Psoas muscle (tissue), 8 donors: ENCODE measurements at places on chromosomes 6 and 20.

GRCh38 chr6:48996461-48997119 lies 466.5 kb downstream of the MMUT start:
- DNase-seq = no peak

DNA sequence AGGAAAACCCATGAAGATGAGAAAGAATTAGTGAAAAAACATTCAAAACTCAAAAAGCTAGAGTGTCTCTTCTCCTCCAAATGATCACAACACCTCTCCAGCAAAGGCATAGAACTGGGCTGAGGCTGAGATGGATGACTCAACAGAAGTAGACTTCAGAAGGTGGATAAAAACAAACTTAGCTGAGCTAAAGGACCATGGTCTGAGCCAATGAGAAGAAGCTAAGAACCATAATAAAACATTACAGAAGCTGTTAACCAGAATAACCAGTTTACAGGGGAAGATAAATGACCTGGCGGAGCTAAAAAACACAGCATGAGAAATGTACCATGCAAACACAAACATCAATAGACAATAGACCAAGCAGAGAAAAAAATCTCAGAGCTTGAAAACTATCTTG lies 904.1 kb upstream of the MANEA start:
- no peak for DNase-seq

GRCh38 chr20:61042506-61043385 lies 209.3 kb upstream of the CDH4 start:
- no peak for DNase-seq

DNA sequence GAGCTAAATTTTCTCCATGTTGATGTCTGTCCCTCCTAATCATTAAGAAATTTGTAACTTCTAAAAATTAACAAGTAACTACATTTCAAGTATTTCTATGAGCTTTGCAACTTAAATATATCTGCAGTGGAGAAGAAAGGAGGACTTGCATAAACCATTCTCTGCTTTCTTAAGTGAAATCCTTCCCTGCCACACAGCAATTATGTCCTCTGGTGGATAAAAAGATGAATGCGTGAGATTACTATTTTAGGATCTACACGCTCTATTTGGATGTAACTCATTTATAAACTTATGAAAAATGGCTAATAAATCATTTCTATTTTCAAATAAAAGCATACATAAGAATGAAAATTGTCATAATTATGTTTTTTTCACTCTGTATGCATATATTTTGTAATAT lies 338.0 kb upstream of the PTCHD4 start:
- DNase-seq = no peak

GRCh38 chr6:81770381-81770780 lies 17.9 kb upstream of the TENT5A start:
- DNase-seq = no peak

GRCh38 chr6:133169901-133170300 lies 71.3 kb upstream of the EYA4 start:
- no peak for DNase-seq

DNA sequence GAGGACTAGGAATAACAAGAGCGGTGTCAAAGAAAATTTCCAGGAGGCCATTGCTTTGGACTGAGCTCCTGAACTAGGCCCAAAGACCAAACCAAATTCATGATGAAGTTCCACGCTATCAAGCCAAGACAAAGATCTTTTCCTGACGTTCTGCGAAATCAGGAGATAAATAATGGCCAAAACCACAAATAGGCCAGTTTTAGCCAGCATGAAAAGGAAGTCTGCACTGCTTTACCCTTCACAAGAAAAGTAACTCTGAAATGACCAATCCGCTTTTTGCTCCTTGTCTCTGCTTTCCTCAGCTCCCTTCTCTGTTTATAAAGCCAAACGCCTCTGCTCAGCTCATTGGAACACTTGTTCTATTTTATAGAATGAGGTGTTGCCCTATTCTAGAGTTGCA lies 6.7 kb downstream of the NCOA5 start:
- DNase-seq = no peak

DNA sequence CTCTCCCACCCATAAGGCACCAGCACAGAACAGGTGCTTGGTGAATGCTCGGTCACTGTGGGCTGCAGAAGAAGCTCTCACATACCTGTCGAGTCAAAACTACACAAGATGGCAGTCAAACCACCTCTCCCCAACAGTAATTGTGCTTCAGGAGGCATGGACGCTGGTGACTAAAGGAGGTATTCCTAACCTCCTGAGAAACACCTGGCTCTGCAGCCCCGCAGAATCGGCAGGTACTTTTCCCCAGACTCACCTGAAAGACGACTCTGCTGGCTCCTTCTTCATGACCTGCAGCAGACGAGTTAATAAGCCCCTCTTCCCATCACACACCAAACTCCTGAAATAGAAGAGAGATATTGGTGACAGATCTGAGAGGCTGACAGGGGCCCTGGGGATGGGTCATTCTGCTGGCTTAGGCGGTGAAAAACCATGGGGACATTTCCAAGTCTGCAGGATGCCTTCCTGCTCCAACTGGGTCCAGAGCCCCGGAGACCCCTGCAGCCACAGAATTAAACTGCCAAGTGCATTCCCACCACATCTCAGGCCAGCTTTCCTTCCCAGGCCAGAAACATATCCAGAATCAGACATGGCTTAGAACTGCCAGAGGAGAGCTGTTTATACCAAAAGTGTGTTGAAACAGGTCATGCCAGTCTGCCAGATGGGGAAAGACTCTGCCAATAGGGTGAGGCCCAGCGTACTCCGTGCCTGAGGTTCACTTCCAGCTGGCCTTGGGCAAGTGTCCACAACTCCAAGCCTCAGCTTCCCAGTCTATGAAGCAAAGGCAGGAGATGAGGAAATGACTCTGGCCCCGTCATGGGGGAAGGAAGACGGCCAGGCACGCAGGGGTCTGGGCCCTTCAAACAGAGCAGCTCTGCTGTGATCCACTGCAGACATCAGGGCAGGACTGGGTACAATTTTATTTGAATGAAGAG lies 53.0 kb downstream of the MYH7B start:
- DNase-seq = peak; percentile 83

DNA sequence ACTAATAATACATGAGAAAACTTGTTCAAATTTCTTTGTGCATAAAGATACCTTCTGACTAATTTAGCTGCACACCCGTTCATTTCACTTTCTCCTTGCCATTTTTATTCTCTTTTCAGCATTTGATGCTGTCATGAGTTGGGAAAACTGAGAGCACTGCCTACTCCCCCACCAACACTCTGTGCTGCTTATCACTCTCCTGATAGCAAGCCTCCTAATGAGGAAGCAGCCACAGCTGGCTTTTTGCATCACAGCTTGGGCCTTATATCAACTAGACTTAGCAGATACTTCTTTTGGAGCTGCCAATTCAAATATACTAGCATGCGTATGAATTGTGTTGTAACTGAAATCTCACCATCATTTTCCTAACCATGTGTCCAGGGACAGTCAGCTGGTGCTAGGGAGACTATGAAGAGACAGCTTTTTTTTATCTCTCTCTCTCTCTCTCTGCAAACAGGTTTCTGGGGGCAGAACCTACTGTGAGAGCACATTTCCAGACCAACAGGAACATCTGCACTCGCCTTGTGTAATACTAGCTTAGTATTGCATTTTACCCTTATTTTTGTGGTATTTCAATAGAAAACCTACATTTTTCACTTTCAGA lies 699.0 kb downstream of the KHDRBS2 start:
- no peak for DNase-seq

DNA sequence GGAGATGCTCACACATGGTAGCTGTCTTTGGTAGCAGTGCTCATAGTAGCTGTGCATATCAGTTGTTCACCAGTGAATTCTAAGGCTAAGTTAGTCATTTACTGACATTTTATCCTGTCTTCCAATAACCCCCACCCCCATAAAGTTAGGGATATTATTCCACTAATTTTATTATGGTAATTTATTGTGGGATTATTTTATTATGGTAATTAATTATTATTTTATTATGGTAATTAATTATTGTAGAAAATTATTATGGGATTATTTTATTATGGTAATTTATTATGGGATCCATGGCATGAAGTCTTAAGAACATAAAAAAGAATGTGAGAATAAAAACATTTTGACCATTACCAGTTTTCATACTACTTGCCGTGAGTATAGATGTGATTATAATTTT lies 406.5 kb downstream of the LAMA2 start:
- DNase-seq = no peak

DNA sequence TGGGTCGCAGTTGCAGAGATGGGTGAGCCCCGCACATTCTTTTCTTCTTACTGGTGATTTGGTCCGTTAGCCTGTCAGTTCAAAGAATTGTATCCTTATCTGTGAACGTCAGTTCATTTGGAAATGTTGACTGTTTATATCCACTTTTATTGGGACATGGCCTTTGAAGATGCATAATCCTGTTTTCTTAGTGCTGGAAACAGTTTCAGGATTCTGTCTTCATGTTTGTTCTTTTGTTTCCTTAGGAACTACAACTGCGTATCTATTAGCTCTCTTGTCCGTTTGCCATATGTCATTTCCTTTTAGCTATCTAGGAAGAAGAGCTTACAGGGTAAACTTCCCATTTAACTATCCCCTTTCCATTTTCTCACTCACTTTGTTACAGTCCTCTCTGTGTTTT lies 35.0 kb upstream of the TULP1 start:
- no peak for DNase-seq

- no peak for DNase-seq
These were observed 2.2 kb upstream of the FAM209A start for GRCh38 chr20:56522311-56522710.

- no peak for DNase-seq
These were observed 822 bp downstream of the ELOVL4 start for GRCh38 chr6:79946272-79947190.

- DNase-seq = no peak
These were observed 7.5 kb downstream of the HMGN4 start for GRCh38 chr6:26545627-26546026.

DNA sequence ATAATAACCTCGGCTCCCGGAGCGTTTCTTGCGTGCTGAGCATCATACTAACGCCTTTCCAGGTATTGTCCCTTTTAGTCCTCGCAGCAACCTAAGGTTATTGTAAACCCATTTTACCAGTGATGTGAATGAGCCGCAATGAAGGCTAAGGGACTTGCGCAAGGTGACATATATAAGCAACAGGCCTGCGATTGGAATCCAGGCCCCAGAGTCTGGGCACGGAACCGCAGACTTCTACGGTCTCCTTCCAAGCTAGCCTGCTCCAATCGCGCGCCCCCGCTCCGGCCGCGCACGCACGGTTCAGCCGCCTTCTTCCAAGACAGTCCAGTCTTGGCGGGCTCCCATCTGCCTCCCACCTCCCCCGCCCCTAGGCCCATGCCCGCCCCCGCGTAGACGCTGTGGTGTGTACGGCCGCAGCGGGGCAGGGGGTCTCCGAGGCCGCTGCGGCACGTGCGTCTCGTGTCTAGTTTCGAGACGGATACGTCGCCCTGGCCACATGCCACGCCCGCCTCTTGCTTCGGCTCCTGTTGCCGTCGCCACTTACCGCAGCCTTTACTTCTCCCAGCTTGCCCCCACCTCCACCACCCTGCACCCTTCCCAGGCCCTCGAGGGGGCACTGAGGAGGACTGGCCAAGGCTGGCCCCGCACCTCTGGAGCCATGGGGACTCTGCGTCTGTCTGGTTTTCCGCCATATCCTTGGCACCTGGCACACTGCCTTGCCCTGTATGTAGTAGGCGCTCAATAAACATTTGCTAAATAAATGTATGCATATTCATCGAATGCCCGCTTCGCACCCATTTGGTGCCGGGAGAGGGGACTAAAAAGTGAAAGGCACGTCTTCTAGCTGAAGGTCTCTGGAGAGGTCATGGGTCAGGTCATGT lies 855 bp upstream of the GFOD1 start:
- peak; percentile 78 for DNase-seq

DNA sequence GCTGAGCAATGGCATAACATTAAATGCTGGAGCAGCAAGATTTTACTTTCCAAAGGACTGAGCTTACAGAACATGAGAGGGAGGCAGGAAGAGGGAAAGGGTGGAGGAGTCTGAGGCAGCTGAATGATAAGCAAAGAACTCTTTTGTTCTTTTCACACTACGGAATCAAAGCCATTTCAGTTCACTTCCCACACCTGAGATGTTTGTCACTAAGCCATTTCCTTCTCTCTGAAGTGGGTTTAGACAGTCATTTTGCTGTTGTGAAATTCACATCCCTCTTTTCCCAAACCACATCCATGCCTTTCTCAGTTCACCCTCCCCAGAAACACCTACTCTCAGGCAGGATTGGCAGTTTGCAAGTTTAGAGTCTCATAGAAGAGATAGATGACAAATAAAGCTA lies 267.9 kb downstream of the ADGRG6 start:
- DNase-seq = no peak

DNA sequence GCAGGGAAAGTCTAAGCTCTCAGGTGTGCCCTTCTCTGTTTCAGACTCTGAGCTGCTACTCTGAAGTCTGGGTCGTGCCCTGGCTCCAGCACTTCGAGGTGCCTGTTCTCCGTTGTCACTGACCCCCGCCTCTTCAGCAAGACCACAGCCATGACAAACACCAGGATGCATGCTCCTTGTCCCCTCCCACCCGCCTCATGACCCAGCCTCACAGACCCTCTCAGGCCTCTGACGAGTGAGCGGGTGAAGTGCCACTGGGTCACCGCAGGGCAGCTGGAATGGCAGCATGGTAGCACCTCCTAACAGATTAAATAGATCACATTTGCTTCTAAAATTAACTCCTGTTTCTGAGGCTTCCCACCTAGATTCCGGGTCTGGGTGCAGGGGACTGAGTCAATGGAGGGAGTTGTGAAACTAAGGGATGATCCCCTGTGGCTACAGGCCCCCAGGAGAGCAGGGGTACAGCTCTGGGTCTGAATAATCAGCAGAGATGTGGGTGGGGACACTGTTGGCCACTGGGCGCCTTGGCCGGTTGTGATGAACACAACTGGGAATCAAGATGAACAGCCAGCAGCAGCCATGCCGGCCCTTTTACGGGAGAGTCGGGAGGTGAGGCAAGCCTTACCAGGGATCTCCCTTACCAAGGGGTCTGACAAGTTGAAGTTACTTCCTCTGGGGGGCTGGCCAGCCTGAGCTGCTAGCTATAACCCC lies 10.7 kb downstream of the CST7 start:
- DNase-seq = no peak

DNA sequence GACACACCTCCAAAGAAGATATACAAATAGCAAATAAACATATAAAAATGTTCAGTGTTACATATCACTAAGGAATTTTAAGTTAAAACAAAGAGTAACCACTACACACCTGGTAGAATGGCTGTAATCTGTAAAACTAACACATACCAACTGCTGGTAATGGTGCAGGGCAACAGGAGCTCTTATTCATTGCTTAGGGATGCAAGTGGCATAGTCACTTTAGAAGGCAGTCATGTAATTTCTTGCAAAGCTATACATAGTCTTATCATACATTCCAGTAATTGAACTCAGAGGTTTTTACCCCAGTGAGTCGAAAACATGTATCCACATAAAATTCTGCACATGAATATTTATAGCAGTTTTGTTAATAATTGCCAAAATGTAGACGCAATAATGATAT lies 906.8 kb upstream of the CITED2 start:
- DNase-seq = no peak

GRCh38 chr6:75084872-75085381 lies 120.9 kb downstream of the COL12A1 start:
- DNase-seq = no peak

- no peak for DNase-seq
These were observed 62.8 kb downstream of the SAMD3 start for GRCh38 chr6:130159956-130160355.

GRCh38 chr6:40735121-40735520 lies 148.0 kb upstream of the LRFN2 start:
- DNase-seq = no peak

- peak; percentile 75 for DNase-seq
These were observed 31.0 kb downstream of the TIAM2 start for GRCh38 chr6:155026022-155026705.
